ENCODE measurements at places on chromosomes 7 and 10.
A peak's percentile ranks its signal among the peaks of the same experiment; 100 is the strongest.

GRCh38 chr7:24665564-24666294, 91.5 kb downstream of the GSDME start:
- DNase-seq: peak; percentile 29

GRCh38 chr10:89664203-89664602, 19.2 kb upstream of the PANK1 start:
- DNase-seq: no peak

GRCh38 chr10:72729528-72729927, 37.6 kb downstream of the MCU start:
- no peak for DNase-seq

- DNase-seq: no peak
Observed at GRCh38 chr10:111035542-111035941, 41.3 kb upstream of the ADRA2A start.

DNA sequence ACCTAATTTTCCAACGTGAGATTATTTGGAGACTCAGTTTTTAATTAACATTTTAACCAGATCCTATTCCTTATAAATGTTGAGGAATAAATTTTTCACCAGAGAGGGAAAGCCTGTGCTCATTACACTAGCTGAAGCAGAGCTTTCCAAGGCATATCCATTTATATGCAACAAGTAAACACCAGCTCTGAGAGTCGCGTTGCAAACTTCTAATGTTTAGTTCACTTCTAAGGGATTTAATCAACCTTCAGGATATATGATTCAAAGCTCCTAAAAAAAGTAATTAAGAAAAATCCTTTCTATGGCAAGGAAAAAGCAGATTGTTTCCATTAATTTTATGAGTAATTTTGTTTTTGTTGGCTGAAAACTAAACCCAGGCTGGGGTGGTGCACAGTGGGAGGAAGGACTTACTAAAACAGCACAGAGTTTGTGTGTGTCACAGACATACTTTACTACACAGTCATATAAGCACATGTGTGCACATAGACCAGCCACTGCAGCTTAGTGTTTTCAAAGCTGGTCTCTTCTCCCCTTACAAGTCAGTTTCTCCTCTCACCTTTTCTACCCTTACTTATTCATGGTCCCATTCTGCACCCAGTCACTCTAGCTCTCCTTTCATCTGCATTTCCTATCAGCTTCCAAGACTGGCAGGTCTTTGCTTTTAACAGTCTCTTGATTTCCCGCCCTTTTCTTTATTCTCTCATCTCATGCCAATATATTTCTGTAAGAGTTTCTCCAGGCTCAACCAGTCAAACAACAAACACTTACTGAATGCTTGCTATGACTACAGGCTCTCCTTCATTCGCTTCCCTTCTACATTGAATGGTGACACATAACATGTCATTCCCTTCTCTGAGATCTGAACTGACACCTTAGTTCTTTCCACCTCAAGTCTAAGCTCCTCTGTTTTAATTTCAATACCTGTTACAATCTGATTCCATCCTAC, 81.1 kb upstream of the FZD1 start:
- no peak for DNase-seq

GRCh38 chr7:102953406-102953805, 40.6 kb downstream of the LRRC17 start:
- no peak for DNase-seq

GRCh38 chr10:102504976-102505300, 1.2 kb downstream of the SUFU start:
- DNase-seq: no peak

All from activated CD4-positive, alpha-beta T cell treated with anti-CD3 and anti-CD28 coated beads for 24 hours (primary cell).